Left kidney (tissue), 8 donors: ENCODE measurements at places on chromosomes 11 and 22. TPM values are rescaled to one million over a fixed set of nuclear protein-coding genes. Genes with fewer than 3 reads are reported as not detected.

The USP2 gene
- polyA plus RNA-seq, result 10.4 TPM

The POU2AF2 gene
- polyA plus RNA-seq, result not detected

GRCh38 chr11:93921695-93922468, 71.5 kb upstream of the VSTM5 start:
- peak; percentile 24 for DNase-seq

The MMP1 gene
- 0.23 TPM for polyA plus RNA-seq

DNA sequence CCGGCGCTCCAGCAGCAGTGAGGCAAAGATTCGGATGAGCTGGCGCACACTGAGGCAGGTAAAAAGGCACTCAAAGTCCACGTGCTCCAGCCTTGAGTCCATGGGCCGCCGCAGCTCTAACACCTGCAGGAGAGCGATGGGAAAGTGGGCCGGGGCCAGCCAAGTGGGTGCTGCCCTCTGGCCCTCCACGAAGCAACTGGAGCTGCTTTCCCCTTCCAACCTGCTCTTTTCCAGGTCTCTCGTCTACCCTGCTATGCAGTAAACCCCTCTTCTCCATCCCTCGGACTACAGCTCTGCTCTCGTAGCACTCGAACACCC, 20.0 kb downstream of the RPL27A start:
- no peak for DNase-seq

DNA sequence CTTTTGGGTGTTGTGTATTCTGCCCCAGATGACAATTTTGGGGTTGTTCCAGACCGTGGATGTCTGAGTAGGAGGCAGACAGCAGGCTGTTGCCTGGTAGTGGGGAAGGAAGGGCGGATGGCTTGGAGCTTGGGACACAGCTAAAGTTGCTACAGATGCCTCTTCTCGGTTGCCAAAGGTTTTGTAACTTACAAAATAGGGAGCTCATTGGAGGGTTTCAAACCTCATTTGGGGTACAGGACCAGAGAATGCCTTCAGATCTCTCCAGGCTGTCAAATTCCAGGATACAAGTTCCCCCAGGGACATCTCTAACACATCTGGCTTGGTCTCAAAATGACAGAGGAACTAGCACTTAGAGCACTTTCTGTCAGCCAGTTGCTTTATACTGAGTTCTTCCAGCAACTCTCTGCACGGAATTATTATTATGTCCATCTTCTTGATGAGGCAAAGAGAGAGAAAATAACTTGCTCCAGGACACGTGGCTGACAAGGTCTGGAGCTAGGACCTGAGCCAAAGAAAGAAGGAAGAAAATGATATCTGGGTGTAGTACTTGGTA, 56.0 kb downstream of the SLC1A2 start:
- no peak for DNase-seq
